ENCODE measurements at places on chromosomes 7 and 10.

DNA sequence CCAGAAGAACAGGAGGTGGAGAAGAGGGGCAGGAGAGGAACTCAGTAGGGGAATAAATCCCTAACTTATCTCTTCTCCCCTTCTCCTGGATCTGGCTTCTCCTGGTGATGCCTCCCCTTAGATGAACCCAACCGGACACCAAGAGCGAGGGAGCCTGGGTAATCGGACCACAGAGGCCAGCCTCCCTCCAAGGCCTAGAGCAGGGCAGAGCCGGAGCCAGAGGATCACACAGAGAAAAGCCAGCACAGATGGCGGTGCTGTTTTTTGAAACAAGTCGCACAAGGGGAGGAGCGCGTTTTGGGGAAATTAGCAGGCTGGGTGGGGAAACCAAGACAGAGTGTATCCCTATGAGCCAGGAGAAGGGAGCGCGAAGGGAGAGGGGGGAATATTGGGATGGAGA, 4.9 kb upstream of the SRRM3 start:
- DNase-seq: no peak

- DNase-seq: no peak
Observed at GRCh38 chr7:33804140-33804660, 101.1 kb upstream of the BMPER start.

GRCh38 chr7:157514306-157514705, 177.5 kb downstream of the DNAJB6 start:
- no peak for DNase-seq

GRCh38 chr7:36088553-36088952, 64.5 kb upstream of the EEPD1 start:
- no peak for DNase-seq

- no peak for DNase-seq
Observed at GRCh38 chr7:94939395-94939794, 32.0 kb downstream of the PPP1R9A start.

- no peak for DNase-seq
Observed at GRCh38 chr7:134727711-134728110, 51.7 kb upstream of the CALD1 start.

DNA sequence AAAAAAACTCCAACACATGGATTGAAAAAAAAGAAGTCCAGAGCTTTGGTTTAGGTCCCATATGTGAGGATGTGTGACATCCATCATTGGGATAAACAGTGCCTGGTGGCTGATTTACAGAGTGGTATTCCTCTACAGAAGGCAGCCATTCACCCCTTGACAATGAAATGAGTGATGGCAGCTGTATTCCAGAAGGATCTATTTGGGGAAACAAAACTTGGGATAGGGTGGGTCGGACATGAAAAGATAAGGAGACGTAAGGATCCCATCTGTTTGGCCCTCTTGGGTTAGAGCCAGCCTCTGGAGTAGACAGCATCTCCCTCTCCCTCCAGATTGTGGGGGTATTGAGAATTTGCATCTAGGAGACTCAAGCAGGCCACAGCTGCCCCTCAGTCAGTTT, 15.2 kb upstream of the CREB5 start:
- no peak for DNase-seq

DNA sequence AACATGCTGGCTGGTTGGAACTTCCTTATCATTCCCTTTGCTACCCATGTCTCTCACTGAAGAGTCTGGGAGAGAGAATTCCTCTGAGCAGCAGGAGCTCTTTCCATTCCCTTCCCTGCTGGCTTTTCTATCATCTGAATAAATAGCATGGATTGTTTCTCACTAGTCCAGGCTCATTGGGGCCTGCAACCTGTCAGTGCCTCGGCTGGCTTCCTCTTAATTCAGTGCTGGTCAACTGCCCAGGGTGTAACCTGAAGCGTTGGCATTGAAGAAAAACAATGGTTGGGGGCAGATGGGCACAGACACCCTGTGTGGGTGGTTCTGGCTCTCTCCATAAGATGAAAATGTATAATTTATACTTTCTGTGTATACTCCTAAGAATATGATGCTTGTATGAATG, 155.6 kb downstream of the ANLN start:
- no peak for DNase-seq

All from HFF-Myc (cell line).